ENCODE measurements at places on chromosomes 2 and 18.

DNA sequence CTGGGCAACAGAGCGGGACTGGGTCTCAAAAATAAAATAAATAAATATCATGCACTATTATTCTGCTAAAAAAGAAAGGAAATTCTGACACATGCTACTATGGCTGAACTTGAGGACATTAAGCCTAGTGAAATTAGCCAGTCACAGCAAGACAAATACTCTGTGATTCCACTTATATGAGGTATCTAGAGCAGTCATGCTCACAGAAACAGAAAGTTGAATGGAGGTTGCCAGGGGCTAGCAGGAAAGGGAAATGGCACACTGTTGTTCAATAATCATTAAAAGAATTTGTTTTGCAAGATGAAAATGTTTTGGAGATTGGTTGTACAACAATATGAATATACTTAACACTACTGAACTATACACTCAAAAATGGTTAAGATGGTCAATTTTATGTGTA, 60.8 kb downstream of the NCKAP1 start:
- no peak for DNase-seq

- no peak for DNase-seq
These were observed 804.3 kb downstream of the RNF144A start for GRCh38 chr2:7721413-7721995.

GRCh38 chr2:224952936-224953657, 89.2 kb downstream of the DOCK10 start:
- DNase-seq, result no peak

DNA sequence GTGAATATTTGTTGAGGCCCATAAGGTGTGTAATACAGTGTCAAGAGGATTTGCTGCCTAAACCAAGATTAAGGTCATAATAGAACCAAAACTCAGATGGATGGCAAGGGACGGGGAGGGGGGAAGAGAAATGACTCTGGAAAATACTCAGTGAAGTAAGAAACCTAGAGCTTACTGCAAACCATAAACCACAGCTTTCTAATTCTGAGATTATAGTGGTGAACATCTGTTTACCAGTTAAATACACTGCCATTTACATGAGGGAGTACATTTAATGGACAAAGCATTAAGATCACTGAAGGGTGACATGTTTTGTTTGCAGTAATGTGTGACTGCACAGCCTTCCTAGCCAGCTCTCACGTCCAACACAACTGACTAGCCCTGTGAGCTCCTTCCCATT, 19.8 kb downstream of the EVX2 start:
- peak; percentile 29 for DNase-seq

- no peak for DNase-seq
These were observed 33.3 kb downstream of the STRADB start for GRCh38 chr2:201484805-201485204.

GRCh38 chr2:100703213-100703612, 116.7 kb upstream of the NPAS2 start:
- no peak for DNase-seq

GRCh38 chr2:134836986-134837385, 1.4 kb upstream of the ACMSD start:
- DNase-seq, result no peak

DNA sequence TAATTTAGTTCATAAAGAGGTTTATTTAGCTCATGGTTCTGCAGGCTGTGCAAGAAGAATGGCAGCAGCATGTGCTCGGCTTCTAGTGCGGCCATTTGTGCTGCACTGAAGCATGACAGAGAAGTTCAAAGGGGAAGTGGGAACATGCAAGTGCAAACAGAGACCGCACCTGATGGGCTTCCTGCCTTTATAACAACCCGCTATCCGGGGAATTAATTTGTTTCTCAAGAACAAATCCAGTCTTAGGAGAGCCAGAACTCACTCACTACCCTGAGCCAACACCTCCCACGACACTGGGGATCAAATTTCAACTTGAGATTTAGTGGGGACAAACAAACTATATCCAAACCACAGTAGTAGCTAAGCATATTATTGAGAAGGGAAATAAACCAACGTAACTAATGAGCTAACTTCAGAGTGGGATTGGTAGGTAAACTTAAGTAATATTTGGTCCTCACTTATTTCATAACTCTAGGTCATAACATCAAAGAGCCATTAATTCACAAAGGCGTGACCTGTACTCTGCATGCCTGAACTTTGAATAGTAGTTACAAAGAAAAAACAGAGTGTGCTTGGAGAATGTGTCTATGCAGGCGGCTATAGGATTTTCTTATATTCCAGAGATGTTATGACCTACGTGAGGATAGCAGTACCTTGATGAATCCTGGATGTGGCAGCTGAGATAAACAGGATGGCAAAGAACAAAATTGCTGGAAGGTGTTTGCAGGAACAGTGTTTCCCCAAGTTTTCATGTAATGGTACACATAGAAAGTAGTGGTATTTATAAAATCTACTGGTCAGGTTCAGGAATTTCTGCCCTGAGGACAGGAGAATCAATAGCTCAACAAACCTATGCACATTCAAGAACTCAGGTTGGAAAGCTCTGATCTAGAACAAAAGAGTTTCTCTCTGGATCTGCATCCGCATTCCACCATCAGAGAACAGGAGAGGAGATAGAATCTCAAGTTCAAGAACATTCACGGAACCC, 845.9 kb upstream of the ID2 start:
- DNase-seq, result no peak

DNA sequence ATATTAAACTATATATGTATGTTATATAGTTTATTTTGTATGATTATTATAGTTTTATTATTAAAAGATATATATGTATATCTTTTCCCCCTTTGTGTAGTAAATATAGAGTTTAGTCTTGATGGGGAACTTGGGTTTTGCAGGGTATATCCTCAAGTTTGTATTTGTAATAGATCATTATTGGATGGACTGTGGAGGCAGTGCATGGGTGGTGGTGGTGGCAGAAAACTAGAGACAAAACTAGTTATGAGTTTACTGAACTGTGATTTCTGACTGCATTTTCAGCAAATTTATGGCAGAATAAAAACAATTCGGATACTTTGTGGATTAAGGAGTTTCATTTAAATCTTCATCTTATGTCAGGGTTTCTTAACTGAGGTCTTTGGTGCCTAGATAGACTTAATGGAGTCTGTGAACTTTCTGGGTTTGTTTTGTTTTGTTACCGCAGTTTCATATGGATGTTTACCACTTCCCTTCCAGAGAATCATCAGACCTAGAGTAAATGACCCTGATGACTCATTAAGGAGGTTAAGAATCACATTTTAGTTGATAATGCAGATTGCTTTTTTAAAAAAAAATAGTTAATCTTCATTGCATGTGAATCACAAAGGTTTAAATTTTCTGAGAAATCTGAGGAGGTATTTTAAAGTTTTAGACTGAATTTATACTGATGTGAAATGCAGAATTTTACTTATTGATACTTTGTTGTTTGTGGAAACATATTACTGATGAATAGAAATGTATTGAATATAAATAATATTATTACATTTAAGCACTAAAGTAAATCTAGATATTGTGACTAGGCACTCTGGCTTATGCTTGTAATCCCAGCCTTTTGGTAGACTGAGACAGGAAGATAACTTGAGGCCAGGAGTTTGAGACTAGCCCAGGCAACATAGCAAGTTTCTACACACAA, 14.5 kb downstream of the EPC2 start:
- no peak for DNase-seq

GRCh38 chr2:189527812-189528592, 52.6 kb downstream of the SLC40A1 start:
- DNase-seq, result no peak

DNA sequence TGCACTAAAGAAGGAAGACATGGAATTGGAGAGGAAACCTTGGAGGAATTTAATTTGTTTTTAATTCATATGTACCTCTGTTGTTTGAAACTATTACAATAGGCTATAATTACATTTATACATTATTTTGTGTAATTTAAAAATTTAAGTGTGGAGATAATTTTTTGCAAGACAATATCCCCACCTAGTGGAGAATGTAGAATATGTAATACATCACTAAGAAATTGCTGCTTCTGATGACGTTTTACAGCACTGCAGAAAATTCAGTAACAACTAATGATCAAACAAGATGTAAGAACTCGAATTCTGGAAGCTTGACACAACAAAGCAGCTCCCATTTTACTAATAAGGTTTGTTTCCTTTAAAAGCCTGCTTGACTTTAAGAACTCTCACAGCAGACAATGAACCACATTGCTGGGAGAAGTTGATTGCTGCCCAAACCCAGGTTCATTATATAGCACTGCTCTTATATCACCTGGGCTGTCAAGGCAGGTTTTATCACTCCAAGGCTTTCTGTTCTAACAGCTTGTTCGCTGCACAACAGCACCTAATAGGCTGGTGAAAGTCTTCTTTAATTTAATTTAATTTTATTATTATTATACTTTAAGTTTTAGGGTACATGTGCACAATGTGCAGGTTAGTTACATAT, 53.4 kb downstream of the THADA start:
- no peak for DNase-seq

GRCh38 chr2:113202305-113203216, 28.8 kb downstream of the PSD4 start:
- DNase-seq, result no peak

DNA sequence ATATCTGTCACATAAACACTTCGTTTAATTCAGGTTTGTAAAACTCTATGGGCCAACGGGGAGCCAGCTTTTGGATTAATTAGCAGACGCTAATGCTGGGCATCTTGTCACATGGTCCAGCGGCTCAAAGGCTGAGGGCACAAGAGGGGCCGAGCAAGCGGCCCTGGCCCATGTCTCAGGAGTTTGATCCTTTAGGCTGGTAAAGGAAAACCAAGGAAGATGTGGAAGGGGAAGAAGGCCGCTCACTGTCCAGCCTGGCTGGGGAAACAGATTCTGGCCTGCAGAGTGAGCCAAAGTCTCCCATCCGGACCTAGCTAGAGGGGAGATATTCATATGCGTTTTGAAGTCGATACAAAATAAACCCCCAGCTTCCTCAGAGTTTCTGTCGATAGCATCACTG, 248.6 kb upstream of the SIX2 start:
- DNase-seq, result no peak

DNA sequence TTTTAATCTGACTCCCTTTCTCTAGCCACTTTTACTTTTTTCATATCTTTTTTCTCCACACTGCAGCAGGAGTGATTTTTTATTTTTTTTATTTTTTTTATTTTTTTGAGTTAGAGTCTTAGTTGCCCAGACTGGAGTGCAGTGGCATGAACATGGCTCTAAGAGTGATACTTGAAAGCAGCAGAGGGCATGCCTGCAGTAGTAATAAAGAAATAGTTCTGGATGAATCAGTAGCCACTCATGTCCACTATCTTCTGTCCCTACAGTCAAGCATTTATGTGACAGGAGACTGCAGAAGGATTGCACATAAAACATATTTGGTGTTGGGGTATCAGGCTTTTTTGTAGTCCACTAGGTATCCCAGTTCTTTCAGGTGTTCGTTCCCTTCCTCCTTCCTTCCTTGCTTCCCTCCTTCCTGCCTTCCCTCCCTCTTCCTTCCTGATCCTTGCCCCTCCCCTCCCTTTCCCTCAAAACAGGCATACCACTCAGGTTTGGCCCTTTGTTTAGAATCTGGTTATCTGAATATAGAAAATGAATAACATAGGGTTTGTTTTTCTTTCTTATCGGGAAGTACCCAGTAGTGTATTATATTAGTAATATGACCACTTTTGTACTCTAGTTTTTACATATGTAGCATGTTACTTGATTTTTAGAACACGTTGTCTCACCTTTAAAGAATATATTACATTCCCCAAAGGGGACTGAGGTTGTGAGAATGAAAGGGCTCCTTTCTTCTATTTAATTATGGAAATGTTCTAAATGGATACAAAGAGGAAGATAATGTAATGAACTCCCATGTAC, 23.5 kb downstream of the MIB1 start:
- DNase-seq, result no peak

GRCh38 chr2:101305492-101306078, 2.9 kb downstream of the RNF149 start:
- no peak for DNase-seq

DNA sequence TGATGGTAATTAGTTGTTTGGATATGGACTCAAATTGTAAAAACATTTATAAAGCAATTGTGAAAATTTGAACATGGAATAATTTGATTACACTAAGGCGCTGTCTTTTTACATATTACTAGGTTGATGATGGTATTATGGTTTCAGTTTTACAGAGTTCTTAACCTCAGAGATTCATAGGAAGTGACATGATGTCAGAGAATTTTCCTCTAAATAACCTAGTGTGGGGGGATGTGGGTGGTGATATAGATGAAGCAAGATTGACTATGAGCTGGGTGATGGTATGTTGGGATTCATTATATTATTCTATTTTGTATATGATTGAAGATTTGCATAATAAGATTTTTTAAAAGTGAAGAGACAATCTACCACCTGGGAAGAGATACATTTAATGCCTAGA, 45.9 kb upstream of the ATP5MC3 start:
- DNase-seq, result no peak

DNA sequence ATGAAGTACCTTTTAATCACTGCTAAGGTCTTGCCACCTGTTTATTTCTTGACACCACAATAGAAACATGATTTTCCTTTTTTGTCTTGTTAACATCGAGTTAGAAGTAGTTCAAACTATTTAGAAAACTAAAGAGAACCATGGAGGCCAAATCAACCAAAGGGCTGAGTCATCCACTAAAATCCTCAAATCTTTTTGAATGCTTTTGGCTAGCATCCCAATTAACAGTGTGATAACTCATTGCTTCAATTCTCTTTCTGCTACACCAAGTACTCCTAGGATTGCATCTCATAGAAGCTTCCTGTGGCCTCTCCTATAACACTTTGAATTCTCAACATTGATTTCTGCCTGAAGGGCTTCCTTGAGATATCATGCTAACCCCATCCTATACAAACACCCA, 159.9 kb upstream of the MMADHC start:
- no peak for DNase-seq

GRCh38 chr2:171902840-171903420, 8.9 kb upstream of the SLC25A12 start:
- DNase-seq, result no peak

GRCh38 chr2:105376789-105377240, 22.0 kb downstream of the FHL2 start:
- no peak for DNase-seq

GRCh38 chr2:178279142-178279541, 84.8 kb downstream of the OSBPL6 start:
- no peak for DNase-seq

- DNase-seq, result no peak
These were observed 156.3 kb downstream of the DOCK10 start for GRCh38 chr2:224885836-224886547.

DNA sequence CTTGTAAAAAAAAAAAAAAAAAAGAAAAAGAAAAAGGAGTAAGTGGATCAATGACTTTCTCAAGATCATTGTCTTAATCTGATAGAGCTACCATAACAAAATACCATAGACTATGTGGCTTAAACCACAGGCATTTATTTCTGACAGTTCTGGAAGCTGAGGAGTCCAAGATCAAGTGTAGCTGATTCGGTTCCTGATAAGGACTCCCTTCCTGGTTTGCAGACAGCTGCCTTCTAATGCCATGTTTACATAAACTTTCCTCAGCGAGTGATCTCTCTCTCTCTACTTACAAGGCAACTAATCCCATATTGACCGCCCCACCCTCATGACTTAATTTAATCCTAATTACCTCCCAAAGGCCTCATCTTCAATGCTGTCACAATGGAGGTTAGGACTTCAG, 36.5 kb upstream of the SIX2 start:
- DNase-seq, result no peak

Measured in DMS 273 treated with DMSO at 0.1 percent for 48 hours (cell line).